ENCODE measurements at places on chromosomes 1 and 21.

- no peak for DNase-seq
These were observed 15.3 kb upstream of the TNFSF4 start for GRCh38 chr1:173222149-173223030.

DNA sequence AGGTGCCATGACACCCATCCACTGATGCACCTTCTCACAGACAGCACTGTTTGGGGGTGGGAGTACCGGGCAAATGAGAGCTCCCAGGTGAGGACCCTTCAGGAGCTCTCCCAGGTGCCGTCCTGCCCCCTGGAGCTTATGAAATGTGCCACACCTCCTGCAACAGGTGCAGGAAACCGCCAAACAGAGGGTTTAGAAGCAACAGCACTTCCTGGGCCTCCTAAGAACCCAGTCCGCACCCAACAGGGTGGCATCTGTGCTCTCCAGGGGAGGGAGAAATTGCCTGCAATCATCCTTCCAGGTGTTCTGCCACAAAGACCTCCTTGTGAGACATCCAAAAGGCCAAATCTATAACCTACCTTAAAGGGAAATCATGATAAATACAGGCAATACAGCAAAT, 87.7 kb upstream of the ATP1B1 start:
- DNase-seq: no peak

DNA sequence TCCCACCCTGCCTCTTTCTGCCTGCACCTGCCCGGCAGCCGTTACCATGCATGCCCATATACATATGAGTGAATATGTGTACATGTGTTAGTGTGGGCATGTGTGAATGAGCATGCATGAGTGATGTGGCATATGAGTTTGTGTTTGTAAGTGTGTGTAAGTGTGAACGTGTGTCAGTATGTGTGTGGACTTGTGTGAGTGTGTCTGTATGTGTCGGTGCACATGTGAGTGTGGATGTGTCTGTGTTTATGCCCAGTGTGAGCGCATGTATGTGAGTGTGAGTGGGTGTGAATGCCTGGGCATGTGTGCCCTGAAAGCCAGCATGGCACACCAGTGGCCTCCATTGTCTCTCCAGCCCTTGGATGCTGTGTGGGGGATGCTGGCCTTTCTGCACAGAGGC, 2.5 kb upstream of the UMODL1 start:
- no peak for DNase-seq

GRCh38 chr1:9590201-9590600, 1.5 kb downstream of the TMEM201 start:
- DNase-seq: no peak

- DNase-seq: peak; percentile 77
These were observed 13.9 kb downstream of the DDX20 start for GRCh38 chr1:111769517-111770146.

DNA sequence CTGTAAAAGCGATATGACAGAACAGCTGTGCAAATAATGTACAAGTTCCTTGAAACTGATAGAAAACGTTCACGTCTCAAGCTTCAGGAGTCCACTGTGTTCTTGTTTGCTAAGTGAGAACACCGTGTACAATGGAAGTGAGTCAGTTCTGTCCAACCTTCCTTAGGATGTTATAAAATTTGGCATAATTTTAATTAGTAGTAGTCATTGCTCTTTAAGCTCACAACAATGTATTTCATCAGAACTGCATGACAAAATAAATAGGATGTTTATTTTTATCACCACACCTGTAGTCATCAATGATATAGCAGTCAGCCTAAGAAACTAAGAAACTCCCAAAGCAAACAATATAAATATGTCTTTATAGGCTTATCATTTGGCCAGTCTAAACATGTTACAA, 53.0 kb downstream of the RGS2 start:
- peak; percentile 33 for DNase-seq
